ENCODE measurements at places on chromosomes 1 and 21.
A peak's percentile ranks its signal among the peaks of the same experiment; 100 is the strongest.

GRCh38 chr1:176894450-176894849, 270.1 kb downstream of the ASTN1 start:
- DNase-seq, result no peak

- DNase-seq, result no peak
Measured at GRCh38 chr21:42321845-42322244, 6.6 kb upstream of the TFF3 start.

- no peak for DNase-seq
Measured at GRCh38 chr1:40381268-40382107, 8.0 kb downstream of the SMAP2 start.

DNA sequence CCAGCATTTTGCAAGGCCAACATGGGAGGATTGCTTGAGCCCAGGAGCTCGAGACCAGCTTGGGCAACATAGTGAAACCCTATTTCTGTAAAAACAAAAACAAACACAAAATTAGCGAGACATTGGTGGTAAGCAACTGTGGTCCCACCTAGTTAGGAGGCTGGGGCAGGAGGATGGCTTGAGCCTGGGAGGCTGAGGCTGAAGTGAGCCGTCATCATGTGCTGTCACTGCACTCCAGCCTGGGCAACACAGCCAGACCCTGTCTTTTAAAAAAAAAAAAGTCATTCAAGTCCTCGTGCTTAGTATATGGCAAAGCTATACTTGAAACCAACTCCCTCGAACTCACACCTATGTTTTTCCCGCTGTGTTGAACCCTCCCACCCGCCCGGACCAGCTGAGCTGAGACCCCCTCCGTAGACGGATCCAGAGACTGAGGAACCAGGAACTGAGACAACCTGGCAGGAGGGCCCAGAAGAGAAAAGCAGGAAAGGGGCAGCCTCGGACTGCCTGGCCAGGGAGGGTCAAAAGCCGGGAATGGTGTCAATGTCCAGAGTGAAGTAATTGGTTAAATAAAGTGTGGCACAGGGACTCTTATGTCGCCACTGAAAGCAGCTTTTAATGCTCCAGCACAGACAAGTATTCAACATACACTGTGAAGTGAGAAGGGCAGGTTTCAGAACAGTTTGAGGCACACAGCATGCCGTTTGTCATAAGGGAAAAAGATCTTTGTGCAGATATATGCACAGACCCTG, 32.8 kb upstream of the CASZ1 start:
- no peak for DNase-seq

DNA sequence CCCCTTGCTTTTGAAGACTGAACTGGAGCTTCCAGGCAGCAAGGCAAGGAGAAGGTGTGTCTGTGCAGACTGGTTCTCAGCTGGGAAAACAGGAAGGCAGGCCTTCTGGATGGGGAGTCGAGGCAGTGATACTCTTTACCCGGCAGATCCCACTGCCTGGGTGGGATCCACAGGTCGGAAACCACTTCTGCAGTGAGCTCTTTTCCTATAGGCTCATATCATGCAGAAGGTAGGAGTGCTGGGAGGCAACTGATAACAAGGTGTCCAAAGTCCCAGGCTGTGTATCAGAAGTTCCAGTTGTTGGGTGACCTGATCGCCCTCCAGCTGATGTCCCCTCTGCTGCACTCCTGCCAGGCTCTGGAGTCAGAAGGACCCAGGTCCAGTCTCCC, 17.1 kb downstream of the ACOT11 start:
- no peak for DNase-seq

DNA sequence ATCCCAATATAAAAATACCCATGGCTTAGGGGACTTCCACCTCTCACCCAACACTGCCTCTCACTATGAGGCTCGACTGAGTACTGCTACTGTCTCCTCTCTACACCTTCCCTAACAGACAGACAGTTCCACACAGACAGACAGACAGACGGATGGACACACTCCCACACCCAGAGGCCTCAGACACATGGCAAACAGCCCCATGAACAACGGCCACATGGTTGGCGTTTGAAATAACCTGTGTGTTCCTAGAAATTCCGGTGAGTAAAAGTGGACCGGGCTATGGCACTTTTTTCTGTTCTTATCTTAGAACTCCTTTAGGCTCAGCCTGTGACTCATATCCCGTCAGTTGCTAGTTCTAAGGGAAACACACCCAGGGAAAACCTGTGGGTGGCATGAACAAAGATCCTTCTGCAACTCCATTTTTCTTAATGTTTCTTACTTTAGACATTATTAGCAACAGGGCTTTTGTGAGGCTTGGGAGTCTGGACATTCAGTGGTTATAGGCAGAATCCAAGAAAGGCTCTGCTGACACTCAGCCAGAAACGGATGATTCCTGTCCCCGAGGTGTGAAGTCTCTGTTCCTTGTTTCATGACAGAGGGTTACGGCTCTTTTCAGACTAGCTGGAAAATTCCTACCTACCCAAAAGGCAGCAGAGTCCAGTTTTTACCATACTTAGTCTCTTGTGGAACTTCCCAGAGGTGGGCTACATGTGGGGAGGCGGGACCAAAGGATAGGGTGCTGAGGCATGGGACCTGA, 90.5 kb upstream of the TLR5 start:
- DNase-seq, result no peak

DNA sequence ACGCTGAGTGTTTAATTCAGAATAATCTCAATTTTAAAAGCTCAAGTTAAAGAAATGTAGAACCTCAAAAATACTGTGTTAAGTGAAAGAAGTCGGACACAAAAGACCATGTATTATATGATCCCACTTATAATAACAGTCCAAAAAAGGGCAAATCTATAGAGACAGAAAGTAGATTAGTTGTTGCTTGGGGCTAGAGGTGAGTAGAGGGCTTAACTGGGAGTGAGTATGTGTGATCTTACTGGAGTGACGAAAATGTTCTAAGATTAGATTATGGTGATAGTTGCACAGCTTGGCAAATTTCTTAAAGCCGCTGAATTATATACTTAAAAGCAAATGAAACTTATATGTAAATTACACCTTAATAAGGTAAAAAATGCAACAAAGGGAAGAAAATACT, 150.5 kb downstream of the APP start:
- no peak for DNase-seq

DNA sequence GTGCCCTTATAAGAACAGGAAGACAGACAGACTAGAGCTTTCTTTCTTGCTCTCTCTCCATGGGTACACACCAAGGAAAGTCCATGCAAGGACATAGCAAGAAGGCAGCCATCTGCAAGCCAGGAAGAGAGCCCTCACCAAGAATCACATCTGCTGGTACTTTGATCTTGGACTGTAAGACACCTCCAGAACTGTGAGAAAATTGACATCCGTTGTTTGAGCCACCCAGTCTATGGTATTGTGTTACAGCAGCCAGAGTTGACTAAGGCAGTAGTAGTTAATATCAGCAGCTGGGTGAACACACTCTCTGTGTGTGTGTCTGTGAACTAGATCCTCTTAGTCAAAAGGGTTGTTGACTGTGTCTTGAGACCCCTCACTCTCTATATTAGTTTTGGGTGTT, 53.8 kb upstream of the PPP2R5A start:
- no peak for DNase-seq

- no peak for DNase-seq
Measured at GRCh38 chr1:115477071-115477470, 139.0 kb upstream of the NGF start.

DNA sequence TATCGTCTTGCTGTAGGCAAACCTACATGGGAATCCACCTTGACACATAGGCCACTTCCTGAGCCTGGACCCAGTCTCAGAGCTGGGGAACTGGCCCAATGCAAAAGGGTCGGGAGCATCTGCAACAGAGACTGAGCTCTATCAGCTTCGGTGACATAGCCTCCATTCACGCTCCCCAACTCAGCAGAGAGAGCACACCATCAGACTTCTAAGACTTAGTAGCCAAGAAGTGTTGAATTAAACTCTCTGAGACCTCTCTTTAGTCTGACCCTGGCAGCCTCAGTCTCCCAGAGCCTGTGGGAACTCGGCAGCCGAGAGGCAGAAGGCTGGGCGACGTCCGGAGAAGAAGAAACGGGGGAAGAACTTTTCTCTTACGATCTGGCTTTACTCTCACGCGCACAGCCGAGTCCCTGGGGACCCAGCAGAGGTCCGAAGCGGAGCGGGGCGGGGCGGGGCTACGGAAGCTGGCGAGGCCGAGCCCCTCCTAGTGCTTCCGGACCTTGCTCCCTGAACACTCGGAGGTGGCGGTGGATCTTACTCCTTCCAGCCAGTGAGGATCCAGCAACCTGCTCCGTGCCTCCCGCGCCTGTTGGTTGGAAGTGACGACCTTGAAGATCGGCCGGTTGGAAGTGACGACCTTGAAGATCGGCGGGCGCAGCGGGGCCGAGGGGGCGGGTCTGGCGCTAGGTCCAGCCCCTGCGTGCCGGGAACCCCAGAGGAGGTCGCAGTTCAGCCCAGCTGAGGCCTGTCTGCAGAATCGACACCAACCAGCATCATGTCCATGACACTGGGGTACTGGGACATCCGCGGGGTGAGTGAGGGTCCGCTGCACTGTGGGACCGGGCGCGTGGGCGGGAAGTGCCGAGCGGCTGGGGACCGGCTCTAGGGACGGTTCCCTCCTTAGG, at the start of gene GSTM4:
Gene GSTM4 (plus strand): TSS at position 485 of the 905 bp plus-strand sequence. CDS start 291 bp downstream, at position 776.
- DNase-seq, result peak; percentile 33

DNA sequence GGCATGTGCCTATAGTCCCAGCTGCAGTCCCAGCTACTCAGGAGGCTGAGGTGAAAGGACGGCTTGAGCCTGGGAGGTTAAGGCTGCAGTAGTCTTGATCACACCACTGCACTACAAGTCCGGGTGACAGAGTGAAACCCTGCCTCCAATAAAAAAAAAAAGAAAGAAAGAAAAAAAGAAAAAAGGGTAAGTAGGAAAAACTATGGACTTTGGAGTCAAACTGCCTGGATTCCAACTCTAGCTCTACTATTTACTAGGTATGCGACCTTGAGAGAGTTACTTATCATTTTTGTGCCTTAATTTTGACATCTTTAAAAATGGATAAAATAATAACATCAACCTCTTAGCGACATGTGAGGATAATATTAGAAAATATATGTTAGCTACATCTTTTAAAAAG, 150.8 kb downstream of the SLC45A1 start:
- DNase-seq, result no peak

DNA sequence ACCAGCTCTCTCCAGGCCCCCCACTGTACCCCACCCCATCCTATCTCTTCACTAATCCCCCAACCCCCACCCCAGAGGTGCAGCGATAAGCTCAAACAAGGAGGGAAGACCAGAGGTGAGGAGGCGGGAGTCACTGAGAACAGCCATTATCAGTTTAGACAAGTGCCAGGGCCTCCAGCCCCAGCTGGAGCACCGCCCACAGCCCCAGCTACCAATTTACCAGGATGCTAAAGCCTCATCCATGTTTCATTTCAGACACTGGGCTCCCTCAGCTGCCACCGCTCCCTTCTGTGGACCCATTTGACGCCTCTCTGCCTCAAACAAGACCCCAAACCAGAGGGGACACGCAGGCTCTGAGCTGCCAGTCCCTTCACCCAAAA, 80.6 kb downstream of the DISP3 start:
- DNase-seq, result no peak

- DNase-seq, result no peak
Measured at GRCh38 chr1:231144416-231145193, 17.3 kb upstream of the TRIM67 start.

GRCh38 chr1:110619412-110620249, 13.5 kb upstream of the KCNA2 start:
- DNase-seq, result peak; percentile 79

DNA sequence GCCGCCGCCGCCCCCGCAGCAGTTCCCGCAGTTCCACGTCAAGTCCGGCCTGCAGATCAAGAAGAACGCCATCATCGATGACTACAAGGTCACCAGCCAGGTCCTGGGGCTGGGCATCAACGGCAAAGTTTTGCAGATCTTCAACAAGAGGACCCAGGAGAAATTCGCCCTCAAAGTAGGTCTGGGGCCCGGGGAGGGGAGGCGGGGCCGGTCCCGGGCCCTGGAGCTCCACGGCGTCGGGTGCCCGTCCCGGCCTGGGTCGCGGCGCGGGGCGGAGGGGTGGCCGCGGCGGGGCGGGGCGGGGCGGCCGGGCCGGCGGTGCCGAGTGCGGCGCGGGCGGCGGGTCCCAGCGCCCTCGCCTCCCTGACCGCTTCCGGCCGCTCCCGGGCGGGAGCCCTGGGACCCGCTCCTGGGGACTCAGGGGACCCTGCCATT, 646 bp downstream of the MAPKAPK2 start:
- DNase-seq, result no peak

DNA sequence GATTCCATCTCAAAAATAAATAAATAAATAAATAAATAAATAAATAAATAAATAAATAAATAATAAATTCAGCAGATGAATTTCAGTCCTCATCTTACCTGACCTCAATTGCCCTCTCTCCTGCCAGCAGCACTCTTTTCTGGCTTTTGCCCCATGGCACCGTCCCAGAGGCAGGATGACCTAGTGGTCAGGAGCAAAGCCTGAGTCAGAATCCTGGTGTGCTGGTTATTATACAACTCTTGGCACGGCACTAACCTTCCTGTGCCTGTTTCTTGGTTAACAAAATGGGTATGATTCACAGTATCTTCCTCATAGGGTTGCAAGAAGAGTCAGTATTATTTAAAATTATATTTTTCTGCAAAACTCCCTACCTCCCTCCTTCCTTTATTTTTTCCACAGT, 43.0 kb downstream of the NKAIN1 start:
- no peak for DNase-seq

DNA sequence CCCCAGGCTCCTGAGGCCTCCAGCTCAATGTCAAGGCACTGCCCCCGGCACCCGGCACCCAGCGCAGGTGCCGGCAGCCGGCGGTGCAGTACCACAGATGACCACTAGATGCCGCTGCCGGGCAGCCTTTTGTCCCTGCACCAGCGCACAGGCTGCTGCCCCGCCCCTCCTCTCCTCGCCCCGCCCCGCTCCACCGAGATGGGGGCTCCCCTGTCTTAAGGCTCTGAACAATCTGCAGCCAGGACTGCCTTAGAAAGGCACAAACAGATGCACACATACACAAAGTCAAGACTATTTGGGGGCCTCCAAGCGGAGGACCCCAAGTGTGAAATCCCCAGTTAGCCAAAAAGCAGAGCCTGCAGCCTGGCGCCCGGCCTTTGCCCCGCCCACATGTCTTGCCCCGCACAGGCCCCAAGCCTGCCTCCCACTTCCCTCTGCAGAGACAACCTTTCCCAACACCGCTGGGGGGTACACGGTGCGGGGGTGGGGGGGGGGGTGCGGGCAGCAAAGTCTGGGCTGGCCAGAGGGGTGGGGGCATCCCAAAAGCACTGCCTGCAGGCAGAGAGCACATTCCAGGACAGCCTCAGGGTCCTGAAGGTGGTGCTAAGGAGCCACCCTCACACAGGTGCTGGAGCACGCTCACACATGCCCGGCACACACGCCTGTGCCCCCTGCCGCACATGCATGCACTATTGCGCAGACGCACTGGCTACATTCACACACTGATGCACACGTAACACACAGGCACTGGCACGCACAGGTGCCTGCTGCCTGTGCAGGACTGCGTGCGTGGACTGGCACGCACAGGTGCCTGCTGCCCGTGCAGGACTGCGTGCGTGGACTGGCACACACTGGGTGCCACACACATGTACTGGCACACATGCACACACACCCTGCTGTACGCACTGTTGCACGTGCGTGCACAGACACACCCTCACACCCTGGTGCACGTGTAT, 37.1 kb downstream of the ARHGEF16 start:
- DNase-seq, result peak; percentile 78
